ENCODE measurements at places on chromosomes 6 and 20. TPM values are rescaled to one million over a fixed set of nuclear protein-coding genes. Genes with fewer than 3 reads are reported as not detected.
A peak's percentile ranks its signal among the peaks of the same experiment; 100 is the strongest.

Gene PRSS35
- total RNA-seq: 3.5 TPM

Gene ZNF831
- 0.98 TPM for total RNA-seq

Gene TTPAL
- total RNA-seq: 11.1 TPM

Gene SLC17A1
- not detected for total RNA-seq

Gene PHACTR1
- 0.49 TPM for total RNA-seq

Gene DEFB119
- total RNA-seq: not detected

Gene FRK
- 2.0 TPM for total RNA-seq

Gene SLC22A3
- 1.5 TPM for total RNA-seq

Gene STX7
- total RNA-seq: 21.9 TPM

GRCh38 chr6:9398071-9398766 lies 962.9 kb upstream of the SLC35B3 start:
- no peak for DNase-seq

- DNase-seq: no peak
Observed at GRCh38 chr20:50042370-50043313, 59.9 kb downstream of the SNAI1 start.

DNA sequence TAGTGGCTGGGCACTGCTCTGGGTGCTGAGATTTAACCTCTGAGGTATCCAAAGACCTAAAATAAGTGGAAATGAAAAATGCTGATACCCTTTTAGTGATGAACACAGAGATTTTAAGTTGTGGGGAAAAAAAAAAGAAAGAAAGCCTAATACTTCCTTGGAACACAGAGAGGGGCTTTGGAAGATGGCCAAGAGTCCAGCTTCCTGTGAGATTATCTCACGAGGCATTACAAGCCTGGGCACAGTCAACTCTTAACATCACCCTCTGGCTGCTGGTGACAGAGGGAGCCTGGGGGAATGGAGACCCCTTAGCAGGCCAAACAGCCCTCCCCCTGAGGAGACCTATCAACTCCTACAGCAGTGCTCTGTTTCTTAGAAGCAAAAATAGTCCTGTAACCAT lies 19.7 kb downstream of the BTN2A1 start:
- no peak for DNase-seq

DNA sequence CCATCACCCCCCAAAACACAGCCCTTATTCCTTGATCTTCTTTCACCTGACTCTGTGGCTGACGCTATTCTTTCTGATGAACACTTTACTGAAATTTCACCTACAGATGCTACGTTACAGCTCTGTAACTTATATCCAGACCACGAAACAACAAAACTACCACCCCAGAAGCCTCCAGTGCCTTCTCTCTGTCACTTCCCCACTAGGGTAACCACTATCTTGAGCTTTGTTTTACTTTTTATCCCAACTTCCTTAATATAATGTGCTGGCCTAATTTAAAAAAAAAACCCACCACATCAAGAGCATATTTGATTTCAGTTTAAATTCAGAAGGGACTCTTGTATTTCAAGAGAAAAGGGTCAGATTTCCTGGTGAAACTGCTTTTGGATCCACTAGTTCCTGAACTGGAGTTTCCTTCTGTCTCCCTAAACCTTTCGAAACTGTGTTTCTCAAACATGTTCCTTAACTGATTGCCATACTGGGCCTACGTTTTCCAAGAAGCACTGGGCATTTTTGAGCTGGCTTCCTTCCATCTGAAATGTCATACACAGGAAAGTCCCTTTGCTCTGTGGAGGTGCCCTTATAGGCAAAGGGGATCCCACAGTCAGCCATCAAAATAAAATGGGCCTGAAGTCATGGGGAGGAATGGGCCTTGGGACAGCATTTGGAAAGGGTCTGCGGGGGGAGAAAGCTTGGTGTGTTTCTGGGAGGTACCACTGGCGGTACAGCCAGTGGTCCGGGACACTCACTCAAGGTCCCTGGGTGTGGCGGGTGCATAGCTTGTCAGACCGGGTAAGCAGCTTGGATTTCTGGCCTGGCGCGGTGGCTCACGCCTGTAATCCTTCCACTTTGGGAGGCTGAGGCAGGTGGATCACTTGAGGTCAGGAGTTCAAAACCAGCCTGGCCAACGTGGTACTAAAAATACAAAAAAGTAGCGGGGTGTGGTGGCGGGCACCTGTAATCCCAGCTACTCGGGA lies 25.8 kb upstream of the RTF2 start:
- peak; percentile 28 for DNase-seq

DNA sequence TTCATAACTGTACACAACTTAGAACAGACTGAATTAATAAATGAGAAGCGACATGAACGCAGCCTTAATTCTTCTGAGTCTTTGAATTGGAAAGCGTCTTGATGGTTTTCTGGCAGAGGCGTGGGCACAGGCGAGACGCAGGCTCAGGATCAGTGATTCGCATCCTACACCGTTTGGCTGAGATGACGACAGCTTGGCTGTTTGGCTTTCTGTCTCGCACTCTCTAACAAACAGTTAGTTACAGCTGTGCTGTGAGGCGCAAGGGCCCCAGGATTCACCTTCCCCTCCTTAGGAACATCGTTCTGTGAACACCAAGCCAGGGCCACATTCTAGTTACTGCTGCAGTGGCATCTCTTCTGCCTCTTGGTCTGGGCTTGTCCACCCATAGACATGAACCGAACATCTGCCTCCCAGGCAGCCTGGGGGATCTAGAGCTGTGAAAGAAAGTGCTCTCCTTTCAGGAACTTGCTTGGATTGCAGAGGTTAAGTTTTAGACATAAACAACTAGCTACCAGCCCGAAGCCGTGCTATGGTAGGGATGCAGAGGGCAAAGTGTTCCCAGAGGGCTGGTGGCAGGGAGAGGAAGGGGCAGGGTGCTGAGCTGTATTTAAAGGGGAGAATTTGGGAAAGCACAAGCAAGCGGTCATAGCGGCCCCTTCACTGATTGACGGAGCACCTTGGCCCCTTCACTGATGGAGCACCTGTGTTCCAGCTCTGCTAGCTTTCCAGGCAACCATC lies 49.6 kb downstream of the TCP11 start:
- peak; percentile 36 for DNase-seq

DNA sequence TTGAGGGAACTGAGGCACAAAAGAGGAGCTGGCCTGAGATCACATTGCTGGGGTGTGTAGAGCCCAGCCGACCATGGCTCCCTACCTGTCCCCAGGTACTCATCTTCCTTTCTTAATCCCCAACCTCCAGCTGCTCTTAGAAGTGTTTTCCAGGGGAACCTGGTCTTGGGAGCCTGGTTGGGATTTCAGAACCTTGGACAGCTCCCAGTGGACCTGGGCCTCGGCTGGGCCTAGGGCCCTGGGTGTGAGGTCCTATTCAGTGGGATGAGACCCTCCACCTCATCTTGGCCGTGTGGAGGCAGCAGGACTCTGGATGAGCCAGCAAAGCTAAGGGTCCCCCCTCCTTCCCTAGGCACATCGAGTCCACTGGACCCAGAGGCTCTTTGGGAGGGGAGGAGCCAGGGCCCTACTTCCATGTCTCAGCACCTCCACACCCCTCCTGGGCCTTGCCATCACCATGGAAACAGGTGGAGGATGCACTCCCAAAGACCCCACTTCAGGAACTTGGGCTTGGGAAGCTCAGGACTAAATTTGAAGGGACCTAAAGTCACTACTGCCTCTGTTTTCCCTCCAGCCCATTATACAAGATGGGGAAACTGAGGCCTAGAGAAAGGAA lies 38.5 kb downstream of the DLGAP4 start:
- peak; percentile 59 for DNase-seq

DNA sequence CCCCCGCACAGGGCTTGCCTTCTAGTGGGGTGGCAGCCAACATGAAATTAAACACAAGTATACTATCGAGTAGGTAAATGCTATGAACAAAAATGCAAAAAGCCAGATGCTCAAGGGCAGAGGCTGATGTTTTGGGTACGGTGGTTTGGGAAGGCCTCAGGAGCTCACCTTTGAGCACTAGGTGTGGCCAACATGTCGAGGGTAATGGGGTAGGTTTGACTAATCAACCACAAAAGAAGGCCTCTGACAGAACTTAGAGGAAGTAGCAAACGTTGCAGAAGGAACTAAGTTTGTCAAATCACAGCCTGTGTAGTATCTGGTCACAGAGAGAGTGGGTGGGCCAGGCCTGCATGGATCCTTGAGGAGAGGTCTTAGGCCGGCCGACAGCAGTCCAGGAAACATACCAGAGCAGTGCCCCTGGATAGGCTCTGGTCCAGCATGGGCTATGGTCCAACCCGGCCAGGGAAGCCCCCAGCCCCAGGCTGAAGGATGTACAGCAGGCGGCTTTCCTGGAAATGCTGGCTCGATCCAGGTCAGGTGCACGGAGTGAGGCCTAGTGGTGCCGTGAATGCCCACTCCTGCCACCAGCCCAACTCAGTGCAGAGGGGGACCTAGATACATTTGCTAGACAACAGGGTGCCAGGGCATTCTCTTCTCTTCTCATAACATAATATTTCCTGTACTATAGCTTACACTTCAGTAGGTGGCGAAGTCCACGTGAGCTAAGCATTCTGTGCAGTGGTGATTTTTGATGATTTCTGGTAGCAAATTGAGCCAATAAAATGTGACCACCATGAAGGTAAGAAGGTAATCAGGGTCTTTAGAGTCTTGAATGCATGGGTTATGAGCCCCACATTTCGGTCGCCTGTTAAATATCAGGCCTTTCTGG lies 56.3 kb upstream of the CD93 start:
- DNase-seq: no peak

- DNase-seq: no peak
Observed at GRCh38 chr20:52071136-52071535, 120.4 kb downstream of the ZFP64 start.

DNA sequence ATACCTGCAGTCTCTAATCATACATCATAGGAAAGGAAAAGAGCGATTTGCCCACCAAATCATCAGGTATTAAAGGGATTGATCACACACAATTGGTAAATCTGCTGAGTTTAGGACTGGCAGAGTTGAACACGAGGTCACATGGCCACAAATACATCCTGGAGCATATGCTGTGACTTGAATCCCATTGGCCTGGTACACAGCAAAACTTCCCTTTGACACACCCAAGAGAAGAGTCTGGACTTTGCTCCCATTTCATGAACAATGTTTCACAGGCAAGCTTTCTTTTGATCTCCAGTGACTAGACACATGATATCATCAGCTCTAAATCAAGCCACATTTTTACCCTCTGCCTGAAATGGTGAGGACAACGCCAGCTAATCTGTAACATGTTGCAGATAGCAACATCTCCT lies 117.9 kb downstream of the ISM1 start:
- DNase-seq: no peak

GRCh38 chr6:123802697-123803503 lies 765 bp upstream of the NKAIN2 start:
- peak; percentile 69 for DNase-seq

DNA sequence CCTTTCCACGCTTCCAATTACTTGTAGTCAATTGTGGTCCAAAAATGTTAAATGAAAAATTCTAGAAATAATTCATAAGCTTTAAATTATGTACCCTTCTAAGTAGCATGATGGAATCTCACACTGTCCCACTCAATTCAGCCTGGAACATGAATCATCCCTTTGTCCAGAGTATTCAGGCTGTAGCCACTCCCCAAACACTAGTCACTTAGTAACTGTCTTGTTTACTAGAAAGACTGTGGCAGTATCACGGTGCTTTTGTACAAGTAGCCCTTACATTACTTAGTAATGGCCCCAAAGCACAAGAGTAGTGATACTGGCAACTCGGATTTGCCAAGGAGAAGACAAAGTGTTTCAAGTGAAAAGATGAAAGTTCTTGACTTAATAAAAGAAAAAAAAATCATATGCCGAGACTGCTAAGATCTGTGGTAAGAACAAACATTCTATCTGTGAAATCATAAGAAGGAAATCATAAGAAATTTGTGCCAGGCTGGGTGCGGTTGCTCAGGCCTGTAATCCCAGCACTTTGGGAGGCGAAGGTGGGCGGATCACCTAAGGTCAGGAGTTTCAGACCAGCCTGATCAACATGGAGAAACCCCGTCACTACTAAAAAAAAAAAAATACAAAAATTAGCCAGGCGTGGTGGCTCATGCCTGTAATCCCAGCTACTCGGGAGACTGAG lies 168.5 kb upstream of the SIM1 start:
- peak; percentile 64 for DNase-seq

- no peak for DNase-seq
Observed at GRCh38 chr6:42095094-42095493, 44.8 kb downstream of the TAF8 start.

GRCh38 chr20:19742974-19743639 lies 15.0 kb upstream of the RIN2 start:
- no peak for DNase-seq

GRCh38 chr20:33561692-33562601 lies 72.1 kb downstream of the CBFA2T2 start:
- DNase-seq: peak; percentile 96

GRCh38 chr6:47197682-47198640 lies 111.7 kb downstream of the TNFRSF21 start:
- DNase-seq: no peak

GRCh38 chr20:4682682-4683081 lies 39.0 kb upstream of the PRND start:
- DNase-seq: no peak

- peak; percentile 50 for DNase-seq
Observed at GRCh38 chr6:140956571-140957369, 1176.0 kb upstream of the GJE1 start.

GRCh38 chr6:136134268-136134667 lies 115.8 kb downstream of the MTFR2 start:
- no peak for DNase-seq

DNA sequence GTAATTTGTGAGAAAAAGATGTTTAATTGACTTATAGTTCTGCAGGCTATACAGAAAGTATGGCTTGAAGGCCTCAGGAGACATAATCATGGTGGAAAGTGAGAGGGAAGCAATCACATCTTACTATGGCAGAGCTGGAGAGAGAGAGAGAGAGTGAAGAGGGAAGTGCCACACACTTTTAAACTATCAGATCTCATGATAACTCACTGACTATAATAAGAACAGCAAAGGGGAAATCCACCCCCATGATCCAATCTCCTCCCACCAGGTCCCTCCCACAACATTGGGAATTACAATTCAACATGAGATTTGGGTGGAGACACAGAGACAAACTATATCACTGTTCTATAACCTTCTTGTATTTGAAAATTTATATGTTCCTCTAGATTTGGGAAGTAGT lies 117.2 kb upstream of the BMP5 start:
- DNase-seq: no peak

- DNase-seq: no peak
Observed at GRCh38 chr6:168841609-168842278, 400.8 kb downstream of the SMOC2 start.
